Muscle of leg (tissue), 16 donors: ENCODE measurements at places on chromosomes 12 and 14.

- no peak for DNase-seq
Measured at GRCh38 chr14:75091251-75091650, 21.8 kb downstream of the ZC2HC1C start.

DNA sequence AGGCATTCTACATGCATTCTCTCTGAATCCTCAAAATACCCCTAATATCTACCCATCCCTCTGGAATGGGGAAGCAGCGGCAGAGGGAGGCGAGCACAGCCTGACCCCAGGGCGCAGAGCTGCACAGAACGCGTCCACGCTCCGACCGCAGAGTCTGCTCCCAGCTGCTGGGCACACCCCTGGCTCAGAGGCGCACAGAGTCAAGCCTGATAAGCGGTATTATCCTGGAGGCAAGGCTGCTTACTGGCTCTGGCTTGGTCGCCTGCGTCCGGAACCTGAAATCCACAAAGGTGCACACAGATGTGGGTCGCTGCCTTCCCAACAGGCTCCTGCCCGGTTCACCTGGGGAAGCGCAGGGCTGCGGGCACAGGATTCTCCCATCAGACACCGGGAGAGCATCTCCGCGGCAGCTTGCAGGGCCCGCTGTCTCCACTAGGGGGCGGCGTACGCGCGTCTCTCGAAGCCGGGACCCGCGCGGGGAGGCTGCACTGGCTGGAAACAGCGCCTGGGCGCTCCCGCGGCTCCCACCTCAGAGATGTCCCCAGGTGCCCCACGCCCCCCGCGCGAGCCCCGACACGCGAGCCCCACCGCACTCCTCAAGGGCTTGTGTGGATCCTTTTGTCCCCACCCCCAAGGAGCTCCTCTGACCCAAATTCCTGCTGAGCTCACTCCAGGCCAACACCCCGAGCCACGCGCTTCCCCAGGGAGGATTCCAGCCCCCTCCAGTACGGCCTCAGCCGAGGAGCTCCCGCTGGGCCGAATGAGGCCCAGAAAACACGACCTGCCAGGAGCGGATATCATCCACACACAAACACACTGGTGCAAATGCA, 120.1 kb upstream of the FZD10 start:
- DNase-seq, result peak; percentile 49

DNA sequence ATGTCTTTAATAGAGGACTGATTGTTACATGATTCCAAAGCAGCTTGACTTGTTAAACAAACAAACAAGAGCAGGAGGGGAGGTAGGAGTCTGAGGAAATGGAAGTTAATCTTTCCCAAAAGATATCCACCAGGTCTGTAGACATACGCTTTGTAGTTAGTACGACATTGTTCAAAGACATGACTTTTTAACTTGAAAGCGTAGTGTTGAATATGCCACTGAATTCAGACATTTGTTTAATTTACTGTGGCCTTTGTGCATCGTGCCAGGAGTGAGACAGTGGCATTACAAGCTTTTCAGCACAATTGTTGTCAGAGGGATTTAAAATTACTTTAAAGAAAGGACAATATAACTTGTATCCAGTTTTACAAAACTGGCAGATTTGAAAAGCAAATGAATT, 53.0 kb downstream of the SAV1 start:
- no peak for DNase-seq

DNA sequence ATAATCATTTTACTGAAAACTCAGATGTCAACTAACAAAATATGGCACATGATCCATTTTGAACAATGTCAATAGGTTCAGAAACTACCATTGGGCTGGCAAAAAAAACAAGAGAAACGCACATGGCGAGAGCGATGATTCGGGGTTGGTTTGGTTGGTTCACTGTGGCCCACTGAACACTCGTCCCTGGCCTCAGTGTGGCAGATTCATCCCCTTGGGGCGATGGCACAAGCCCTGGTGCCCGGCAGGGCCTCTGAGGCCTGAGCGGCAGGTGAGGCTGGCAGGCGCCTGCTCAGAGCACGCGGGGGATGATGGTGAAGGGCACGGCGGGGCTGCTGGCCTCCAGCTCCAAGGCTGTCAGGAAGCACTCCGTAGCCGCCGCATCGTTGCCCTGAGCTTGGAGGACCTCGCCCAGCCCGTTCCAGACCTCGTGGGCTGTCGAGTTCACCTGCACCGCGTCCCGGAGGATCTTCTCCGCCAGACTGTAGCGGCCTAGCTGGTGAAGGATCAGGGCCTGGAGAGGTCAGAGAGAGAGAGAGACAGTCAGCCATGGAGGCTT, 144.3 kb downstream of the CALM1 start:
- DNase-seq, result no peak

- DNase-seq, result no peak
Measured at GRCh38 chr14:53147208-53147607, 5.9 kb downstream of the DDHD1 start.

GRCh38 chr12:112096667-112097066, 11.9 kb downstream of the NAA25 start:
- DNase-seq, result no peak

- DNase-seq, result no peak
Measured at GRCh38 chr14:71525663-71526221, 406.5 kb upstream of the RGS6 start.

- DNase-seq, result no peak
Measured at GRCh38 chr12:82517027-82517426, 158.7 kb downstream of the METTL25 start.

DNA sequence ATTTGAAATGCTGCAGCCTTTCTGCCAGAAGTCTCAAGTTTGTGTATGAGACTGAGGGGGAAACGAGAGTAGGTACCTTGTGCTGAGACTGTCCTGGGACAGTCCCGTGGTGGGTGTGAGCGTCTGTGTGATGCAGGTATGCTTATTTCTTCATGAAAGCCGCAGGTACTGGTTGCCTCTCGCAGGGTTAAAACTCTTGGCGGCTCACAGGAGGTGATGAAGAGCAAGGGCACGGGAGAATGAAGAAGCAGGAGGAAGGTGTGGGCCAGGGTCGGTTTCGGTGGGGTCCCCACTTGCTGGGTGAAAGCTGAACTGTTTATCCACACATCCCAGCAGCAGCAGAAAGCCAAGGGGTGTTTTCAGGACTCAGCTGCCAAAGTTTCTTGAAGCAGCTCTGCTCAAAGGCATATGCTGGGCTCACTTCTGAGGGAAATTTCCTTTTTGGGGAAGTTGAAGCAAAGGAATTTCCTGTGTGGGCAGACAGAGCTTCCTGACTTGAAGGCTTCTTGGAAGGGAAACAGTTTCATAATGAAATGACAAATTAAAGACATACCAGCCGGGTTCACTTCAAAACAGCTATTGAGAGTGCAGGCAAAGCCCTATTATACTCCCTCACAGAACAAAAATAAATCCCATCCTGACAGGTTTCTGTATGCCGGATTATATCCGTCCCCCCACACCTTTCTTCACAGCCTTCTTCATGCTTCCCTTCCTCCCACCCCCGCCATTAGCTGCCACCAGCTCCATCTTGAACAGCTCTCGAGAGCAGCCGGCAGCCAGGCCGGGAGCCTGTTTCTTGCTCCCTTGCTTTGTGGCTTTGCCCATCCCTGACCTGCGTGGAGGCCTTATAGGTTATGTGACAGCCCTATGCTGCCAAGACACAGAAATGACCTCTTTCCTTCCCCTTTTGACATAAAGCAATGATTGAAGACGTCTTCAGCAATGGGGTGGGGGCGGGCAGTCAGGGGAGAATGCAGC, 116.6 kb downstream of the ETV6 start:
- DNase-seq, result peak; percentile 89

DNA sequence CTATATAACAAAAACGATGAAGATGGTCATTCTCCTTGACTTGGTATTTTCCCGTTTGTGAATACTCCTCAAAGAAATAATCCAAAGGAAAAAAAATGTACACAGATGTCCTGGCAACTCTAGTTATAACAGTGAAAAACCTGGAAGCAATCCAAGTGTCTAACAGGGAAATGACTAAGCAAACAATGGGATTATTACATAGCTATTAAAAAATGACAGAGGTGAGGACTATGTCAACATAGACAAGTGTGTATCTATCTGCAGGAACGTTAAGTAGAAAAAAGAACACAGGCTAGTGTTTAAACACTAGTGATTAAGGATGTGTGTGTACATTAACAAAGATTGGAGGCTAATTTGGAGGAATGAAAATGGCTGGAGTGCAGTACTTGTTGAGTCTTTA, 5.9 kb upstream of the APOLD1 start:
- DNase-seq, result peak; percentile 86

- no peak for DNase-seq
Measured at GRCh38 chr14:68679301-68679700, 113.6 kb downstream of the ZFP36L1 start.

GRCh38 chr14:52780893-52781292, 10.5 kb downstream of the GNPNAT1 start:
- no peak for DNase-seq

DNA sequence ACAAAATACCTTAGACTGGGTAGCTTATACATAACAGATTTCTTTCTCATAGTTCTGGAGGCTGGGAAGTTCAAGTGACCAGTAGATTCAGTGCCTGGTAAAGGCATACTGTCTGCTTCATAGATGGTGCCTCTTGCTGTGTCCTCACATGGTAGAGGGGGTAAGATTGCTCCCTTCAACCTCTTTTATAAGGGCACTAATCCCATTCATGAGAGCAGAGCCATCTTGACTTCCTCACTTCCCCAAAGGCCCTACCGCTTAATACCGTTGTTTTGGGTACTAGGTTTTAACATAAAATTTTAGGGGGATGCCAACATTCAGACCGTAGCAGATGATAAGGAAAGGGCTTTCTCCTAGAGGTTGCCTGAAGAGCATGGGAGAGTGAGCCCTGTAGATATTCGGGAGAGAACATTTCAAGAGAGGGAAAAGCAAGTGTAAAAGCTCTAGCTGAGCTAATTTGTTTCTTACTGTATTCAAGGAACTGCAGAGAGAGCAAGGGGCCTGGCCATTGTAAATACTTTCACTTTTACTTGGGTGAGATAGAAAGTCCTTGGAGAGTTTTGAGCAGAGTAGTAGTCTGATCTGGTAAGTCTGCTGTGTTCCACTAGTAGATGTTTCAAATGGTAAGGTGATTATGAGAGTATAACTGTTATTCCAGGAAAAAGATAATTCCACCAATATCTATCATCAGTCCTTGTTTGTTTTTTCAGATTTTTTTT, 27.3 kb downstream of the FRS2 start:
- DNase-seq, result peak; percentile 15

GRCh38 chr14:49036266-49036665, 549.9 kb downstream of the RPS29 start:
- DNase-seq, result no peak

- DNase-seq, result peak; percentile 40
Measured at GRCh38 chr12:128381541-128381940, 114.6 kb downstream of the TMEM132C start.

DNA sequence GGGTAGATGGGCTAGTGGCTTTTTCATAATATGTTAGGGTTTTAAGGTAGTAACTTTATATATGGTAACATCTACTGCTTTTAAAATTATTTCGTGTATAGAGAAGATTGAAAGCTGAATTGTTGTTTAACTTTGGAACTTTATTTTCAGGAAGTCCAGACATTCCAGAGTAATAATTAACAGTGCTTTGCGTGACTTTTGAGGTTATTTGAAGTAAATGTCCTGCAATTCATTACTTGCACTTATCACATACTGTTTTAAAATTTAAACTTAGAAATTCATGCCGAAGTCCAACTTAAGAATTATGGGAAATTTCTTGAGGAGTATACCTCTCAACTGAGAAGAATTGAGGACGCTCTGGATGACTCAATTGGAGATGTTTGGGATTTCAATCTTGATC, 3.3 kb downstream of the WASHC4 start:
- no peak for DNase-seq

DNA sequence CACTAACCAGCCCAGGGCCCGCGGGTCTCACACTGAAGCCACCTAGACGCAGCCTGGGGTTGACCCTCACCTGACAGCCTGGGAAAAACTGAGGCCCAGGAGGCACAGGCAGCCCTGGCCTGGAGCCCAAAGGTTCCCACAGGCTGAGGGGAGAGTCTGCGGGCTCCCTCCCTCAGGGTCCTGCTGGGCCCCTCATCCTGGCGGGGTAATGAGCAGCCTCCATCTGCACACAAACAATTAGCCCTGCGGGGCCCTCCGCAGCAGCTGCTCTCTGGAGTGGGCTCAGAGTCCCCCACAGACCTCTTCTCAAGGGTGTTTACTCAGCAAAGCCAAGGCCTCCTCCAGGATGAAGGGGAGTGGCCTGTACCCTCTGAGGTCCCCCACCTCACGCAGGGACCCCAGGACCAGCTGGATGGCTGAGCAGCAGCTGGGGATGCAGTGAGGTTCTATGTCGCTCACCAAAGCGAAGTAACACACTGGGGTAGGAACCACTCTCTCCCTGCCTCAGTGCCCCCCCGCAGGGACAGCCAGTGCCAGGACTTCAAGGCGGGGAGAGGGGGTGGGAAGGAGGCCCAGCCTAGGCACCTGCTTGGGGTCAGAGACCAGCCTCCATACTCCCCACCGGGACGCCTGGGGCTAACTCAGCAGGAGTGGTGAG, 7.3 kb downstream of the AKT1 start:
- no peak for DNase-seq

DNA sequence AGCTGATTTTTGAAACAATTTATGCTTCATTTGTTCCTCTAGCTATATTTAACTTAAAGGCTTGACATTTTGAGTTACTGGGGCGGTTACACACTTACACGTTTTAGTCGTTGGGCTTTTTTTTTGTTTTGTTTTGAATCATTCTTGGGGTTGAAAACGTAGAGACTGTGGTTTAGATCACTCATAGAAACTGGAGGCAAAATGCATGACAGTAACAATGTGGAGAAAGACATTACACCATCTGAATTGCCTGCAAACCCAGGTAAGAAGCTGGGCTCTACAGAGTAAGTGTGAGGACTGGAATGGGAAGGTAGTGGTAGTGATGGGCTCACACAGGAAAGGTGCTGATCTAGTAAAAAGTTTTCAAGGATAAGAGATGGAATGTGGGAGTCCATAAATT, at the start of gene CLEC2D:
TSS of gene CLEC2D (plus strand) at position 180 of the 400 bp plus-strand sequence. CDS start at position 202, 22 bp downstream.
- DNase-seq, result no peak

GRCh38 chr12:69874606-69875005, 49.6 kb downstream of the MYRFL start:
- DNase-seq, result no peak

- no peak for DNase-seq
Measured at GRCh38 chr12:68207276-68207675, 18.3 kb downstream of the IL26 start.

DNA sequence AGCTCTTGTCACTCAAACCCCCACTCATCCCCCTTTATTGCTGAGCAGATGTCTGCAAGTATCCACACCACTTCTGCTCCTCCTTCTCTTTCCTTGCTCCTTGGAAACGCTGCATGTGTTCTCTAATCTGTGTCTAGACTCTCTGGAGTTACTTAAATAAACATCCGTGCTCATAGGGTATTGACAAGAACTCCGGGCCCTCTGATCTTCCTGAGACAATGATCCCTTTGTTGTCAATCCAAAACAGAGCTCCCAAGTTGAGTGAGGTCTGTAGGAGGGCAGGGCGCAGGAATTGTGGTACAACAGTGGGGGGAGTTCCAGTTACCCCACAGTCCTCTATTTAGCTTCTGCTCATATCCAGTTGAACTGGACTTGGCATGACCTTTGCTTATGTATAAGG, 489.0 kb downstream of the SNAPC1 start:
- no peak for DNase-seq
